ENCODE measurements at places on chromosomes 2 and 18.
A peak's percentile ranks its signal among the peaks of the same experiment; 100 is the strongest.

- peak; percentile 86 for DNase-seq
Observed at GRCh38 chr2:141055531-141055930, 1075.3 kb downstream of the LRP1B start.

GRCh38 chr2:165371356-165371755 lies 98.1 kb upstream of the CSRNP3 start:
- no peak for DNase-seq

- DNase-seq: no peak
Observed at GRCh38 chr2:62704654-62705006, 883 bp upstream of the EHBP1 start.

DNA sequence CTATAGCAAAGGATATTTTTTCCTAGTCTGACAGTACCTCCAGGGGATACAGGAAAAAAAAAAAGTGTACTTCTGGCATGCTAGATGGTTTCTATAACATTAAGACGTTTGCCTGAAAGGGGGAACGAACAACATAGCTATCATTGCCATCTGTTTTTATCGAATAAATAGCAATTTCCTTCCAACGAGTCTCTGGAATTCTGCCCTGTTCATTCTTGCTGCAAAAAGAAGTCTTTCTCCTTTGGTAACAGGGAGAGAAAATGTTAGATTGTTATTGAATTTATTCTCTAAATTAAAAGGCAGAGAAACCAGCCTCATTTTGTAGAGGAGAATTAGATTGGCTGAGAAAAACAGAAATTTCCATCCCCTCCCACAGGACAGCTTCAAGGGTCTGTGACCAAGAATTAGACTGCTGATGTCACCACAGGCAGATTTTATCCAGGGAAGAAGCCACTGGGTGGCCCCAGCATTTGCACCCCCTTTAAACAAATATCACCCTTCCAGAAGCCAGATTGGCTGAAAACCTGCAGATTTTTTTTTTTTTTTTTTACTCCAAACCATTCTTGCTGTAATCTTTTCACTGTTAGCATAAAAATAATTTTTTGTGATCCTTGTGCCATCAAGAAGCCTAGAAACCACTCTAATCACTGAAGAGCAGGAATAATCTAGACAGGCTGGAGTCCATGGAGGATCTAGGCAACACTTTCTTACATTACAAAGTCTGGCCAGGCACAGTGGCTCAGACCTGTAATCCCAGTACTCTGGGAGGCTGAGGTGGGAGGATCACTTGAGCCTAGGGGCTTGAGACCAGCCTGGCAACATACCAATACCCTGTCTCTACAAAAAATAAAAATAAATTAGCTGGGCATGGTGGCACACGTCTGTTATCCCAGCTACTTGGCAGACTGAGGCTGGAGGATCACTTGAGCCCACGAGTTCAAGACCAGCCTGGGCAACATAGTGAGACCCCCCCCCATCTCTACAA lies 12.0 kb downstream of the WDFY1 start:
- no peak for DNase-seq

- peak; percentile 65 for DNase-seq
Observed at GRCh38 chr2:237603718-237604362, 13.3 kb upstream of the RAB17 start.

GRCh38 chr2:217223222-217223930 lies 363.5 kb upstream of the TNP1 start:
- peak; percentile 97 for DNase-seq

DNA sequence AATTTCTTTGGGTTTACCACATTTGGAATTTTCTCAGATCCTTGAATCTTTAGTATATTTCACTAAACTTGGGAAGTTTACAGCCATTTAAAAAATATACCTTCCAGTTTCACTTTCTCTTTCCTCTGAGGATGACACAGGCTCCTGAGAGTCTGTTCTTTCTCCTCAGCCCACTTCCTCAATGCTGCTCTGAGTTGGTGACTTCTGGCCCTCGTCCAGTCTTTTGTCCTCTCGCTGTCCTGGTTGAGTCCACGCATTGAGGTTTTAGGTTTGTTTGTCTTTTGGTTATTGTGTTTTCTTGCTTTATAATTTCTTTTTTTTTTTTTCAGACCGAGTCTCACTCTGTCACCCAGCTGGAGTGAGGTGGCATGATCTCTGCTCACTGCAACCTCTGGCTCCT lies 40.7 kb upstream of the GALR1 start:
- peak; percentile 41 for DNase-seq

DNA sequence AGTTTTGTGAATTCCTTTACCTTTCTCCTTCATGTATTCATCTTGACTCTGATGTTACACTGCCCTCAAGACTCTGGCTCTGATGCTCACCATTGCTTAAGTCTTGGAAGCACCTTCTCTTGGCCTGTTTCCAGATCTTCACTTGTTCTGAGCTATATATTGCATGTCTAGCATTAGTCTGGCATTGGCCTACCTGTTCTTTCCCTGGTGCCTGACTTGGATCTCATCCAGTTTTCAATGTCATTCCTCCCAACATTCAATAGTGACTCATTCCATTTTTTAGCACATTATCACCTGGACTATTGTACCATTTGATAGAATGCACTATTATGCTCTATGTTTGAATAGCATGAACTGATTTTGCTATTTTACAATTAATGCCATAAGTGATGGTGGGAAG lies 127.3 kb upstream of the NYAP2 start:
- DNase-seq: no peak

GRCh38 chr18:66575263-66575662 lies 28.6 kb downstream of the CDH19 start:
- DNase-seq: no peak

DNA sequence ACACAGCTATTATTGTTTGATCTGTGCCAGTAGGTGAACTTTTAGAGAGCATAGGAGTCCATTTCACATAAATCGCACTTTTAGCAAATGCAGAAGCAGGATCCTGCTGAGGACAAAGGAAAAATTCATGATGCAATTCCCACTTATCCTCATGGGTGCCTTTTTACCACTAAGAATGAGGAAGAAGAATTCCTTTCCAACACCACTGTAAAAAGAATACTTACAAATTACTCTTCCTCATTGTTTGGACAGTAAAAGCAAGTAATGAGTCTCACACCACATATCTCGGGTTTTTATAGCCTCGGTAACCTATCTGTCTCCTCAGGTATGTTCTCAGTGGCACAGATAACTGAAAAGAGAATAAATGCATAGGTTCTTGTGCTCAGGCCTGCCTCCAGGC lies 238.5 kb downstream of the MTX2 start:
- DNase-seq: peak; percentile 73

DNA sequence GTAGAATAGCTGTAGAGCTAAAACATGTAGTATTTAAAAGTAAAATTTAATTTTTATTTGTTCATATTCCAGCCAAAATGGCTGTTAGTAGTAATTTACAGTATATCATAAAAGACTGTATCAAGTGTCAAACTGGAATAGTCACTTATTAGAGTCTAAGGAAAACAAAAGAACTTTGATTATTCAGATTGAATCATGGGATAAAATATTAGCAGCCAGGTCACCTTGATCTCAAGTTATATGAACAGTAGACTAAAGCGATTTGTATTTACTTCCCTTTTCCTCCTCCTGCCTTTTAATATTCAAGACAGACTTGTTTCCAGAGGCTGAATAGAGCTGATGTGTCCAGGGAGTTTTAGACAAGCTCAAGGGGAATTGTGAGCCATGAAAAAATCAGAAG lies 54.4 kb downstream of the PMAIP1 start:
- DNase-seq: no peak

DNA sequence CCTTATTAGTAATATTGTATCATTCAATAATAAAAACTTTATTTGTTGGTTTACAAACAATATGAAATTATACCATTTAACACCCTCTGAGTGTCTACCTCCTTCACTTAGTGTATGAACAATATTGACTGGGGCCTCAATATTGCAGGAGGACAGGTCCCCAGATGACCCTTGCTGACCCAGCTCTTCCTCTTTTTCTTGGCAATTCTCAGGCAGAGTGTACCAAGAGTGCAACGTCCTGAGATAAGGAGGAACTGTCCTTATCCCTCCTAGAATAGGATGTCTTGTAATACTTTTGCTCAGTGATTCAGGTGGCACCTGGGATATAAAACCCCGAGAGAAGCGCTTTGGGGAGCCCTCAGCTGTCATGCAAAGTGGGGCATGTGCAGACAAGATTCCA lies 76.8 kb downstream of the PLA2R1 start:
- DNase-seq: no peak

GRCh38 chr2:181106229-181106628 lies 125.8 kb downstream of the UBE2E3 start:
- DNase-seq: no peak

DNA sequence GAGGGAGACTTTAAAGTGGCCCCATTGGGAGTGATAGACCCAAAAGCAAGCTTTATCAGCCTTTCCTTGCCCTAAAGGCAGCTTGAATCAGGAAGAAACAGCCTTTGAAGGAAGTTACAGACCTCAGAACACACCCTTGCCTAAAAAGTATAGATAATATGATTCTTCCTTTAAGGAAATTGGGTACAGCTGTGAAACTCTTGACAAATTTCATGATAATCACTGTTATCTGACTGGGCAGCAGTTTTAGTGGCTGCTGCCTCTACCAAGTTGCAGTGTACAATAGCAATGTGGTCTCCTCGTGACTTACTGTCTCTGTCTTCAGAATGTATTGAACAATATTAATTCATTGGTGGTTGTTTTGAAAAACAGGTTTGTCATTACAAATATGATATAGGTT lies 16.7 kb downstream of the HOXD1 start:
- no peak for DNase-seq

DNA sequence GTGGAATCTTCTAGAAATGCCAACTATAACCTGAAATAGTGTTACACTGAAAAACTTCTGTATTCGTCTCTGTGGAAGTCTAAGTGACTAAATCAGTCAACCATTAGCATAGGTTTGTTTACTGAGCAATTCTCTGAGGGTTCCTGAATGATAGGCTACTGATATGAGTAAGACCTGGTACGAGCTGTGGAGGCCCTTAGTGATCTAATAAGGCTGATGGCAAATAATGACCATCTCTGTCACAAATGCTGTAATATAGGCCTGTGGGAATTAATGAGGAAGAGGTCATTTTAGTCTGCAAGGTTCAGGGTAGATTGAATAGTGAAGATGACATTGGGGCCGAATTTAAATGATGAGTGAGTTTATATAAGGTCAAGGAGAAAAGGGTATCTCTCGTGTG lies 82.5 kb downstream of the MGAT5 start:
- DNase-seq: no peak

DNA sequence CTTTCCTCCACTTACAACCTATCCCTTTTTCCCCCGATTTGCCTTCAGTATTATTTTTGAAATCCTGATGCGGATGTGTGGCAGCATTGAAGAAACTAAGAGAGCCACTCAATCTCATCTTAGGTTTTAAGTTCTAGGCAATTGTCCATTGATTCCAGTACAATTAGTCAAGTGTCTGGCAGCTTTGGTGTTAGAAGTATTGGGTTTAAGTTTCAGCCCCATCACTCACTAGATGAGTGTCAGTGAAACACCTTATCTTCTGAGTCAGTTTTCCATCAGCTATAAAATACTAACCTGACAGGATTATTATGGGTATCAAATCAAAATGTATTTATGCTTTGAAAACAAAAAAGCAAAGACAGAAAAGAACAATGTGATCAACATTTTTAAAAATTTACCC lies 16.8 kb upstream of the CUL3 start:
- DNase-seq: no peak

DNA sequence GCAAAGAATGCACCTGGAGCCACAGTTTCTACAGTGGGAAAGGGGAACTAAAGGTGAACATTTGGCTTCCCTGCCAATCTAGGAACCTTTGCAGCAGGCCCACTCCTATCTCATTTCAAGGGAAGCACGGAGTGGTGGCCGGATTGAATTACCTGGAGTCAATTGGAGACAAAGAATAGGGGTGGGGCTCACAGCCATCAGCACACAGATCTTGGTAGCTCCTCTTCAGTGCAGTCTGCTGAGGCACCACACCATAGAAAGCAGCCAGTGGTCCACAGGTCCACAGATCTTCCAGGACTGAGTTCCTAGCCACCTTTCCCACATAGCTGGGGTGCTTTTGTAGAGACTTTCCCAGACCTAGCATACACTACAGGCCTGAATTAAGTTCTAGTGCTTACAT lies 43.5 kb upstream of the NXPH2 start:
- no peak for DNase-seq

DNA sequence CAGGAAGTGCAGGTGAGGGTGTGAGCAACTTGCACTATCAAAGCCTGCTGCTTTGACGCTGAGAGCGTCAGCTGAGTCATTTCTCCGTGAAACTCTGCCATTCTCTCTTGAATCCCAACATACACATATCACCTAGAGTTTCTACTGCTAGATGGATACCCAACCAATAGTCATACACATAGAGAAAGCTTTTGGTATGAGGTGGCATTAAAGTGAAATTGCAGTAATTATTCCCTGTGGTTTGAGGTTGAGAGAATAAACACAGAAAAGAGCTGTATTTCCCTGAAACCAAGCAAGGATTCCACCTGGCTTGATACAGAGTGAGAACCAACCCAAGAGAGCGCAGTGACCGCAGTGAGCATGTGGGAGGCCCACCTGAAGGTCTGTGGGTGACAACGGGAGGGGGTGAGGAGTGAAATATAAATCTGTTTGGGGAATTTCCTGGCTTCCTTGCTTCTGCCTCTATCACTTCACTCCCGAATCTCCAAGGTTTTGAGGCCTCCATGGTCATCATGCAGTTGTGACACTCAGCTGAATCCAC lies 28.8 kb upstream of the TMEM18 start:
- no peak for DNase-seq

All from fibroblast of skin of right biceps (primary cell).